ENCODE measurements at places on chromosomes 2 and 18. TPM values are rescaled to one million over a fixed set of nuclear protein-coding genes. Genes with fewer than 3 reads are reported as not detected.

DNA sequence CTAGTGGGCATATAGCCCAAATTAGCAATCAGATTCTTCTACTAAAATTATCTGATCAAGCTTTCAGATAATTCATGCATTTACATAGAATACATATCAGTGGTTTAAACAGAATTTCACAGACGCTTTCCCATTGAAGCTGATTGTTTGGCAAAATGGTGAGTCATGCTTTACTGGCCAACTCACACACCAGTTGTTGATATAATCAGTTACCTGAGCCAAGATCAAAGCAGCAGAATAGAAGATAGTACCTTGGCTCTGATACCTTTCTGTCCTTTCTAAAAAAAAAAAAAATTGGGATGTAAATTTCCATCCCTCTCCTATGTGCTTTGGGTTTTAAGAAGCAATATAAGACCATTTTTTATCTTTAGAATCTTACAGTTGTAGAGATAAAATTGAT is 178.0 kb downstream of the MCFD2 start:
- H3K4me1 ChIP-seq = peaks cover 18% of the 10 kb centered on the region
- no peak for DNase-seq
- H3K27ac ChIP-seq = no peak overlapping the region
- no peak overlapping the region for H3K4me3 ChIP-seq
- H3K27me3 ChIP-seq = no peaks in the 10 kb centered on the region

ADCYAP1 gene
- not detected for total RNA-seq

CABYR gene
- 1.9 TPM for total RNA-seq

C2orf66 gene
- total RNA-seq = not detected

DNA sequence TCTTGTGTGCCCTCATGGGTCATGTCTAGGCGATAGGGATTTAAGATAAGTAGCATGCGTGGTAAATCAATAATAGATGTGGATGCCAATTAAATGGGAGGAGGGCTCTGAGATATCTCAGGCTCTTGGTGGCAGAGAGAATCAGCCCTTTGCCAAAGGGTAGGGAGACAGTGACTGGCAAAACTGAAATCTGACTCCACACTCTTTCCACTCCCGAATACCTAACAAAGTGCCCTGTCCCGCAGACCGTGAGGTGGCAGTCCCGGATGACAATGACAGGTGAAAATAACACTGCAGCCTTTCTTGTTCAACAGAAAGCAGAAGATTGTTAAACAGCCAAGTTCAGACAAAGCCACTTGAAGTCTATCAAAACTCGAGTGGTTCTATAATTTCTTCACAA is 47.0 kb downstream of the C2orf76 start:
- no peaks in the 10 kb centered on the region for H3K36me3 ChIP-seq
- H3K27me3 ChIP-seq = no peaks in the 10 kb centered on the region
- no peaks in the 10 kb centered on the region for H3K4me1 ChIP-seq
- H3K4me3 ChIP-seq = no peak overlapping the region

- no peak for DNase-seq
- H3K36me3 ChIP-seq = no peaks in the 10 kb centered on the region
- peaks cover 4% of the 10 kb centered on the region for H3K27me3 ChIP-seq
- H3K4me3 ChIP-seq = no peak overlapping the region
- no peaks in the 10 kb centered on the region for H3K4me1 ChIP-seq
Measured at GRCh38 chr2:85179541-85179940, 46.3 kb downstream of the TCF7L1 start.

- H3K27me3 ChIP-seq = no peaks in the 10 kb centered on the region
- DNase-seq = no peak
- H3K4me3 ChIP-seq = no peak overlapping the region
- H3K4me1 ChIP-seq = no peaks in the 10 kb centered on the region
Measured at GRCh38 chr2:214533541-214533940, 122.7 kb downstream of the VWC2L start.

- H3K27ac ChIP-seq = no peak overlapping the region
- DNase-seq = no peak
- H3K4me1 ChIP-seq = no peaks in the 10 kb centered on the region
- no peaks in the 10 kb centered on the region for H3K36me3 ChIP-seq
- H3K4me3 ChIP-seq = no peak overlapping the region
Measured at GRCh38 chr2:47735136-47735869, 47.6 kb upstream of the MSH6 start.

GRCh38 chr2:174846218-174846617 is 81.9 kb upstream of the CHRNA1 start:
- no peak for DNase-seq
- H3K4me1 ChIP-seq = peaks cover 45% of the 10 kb centered on the region
- peak overlapping the region; percentile 36 for H3K4me3 ChIP-seq
- H3K27me3 ChIP-seq = no peaks in the 10 kb centered on the region
- H3K27ac ChIP-seq = no peak overlapping the region

- H3K27ac ChIP-seq = no peak overlapping the region
- DNase-seq = no peak
- peaks cover 5% of the 10 kb centered on the region for H3K36me3 ChIP-seq
- no peak overlapping the region for H3K4me3 ChIP-seq
- H3K27me3 ChIP-seq = no peaks in the 10 kb centered on the region
- peaks cover 18% of the 10 kb centered on the region for H3K4me1 ChIP-seq
Measured at GRCh38 chr18:57008001-57008686, 138.7 kb upstream of the BOD1L2 start.

DNA sequence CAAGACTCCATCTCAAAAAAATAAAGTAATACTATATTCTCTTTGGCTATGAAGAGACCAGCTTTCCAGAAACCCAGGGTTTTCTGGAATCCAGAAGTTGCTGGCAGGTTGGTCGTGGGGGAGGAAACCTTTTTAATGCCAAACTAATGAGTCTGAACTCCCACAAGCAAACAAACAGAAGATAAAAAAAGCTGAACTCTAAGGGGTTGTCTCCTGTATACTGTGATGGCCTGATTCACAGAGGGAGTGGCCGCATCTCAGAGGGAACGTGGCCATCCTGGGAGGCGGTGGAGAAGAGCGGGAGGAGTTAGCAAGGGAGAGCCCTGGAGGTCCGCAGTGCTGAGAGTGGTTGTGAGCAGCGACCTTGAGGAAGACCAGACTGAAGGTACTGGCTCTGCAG is 36.1 kb downstream of the LIMS1 start:
- no peak overlapping the region for H3K27ac ChIP-seq
- peaks cover 25% of the 10 kb centered on the region for H3K4me1 ChIP-seq
- DNase-seq = no peak
- no peaks in the 10 kb centered on the region for H3K36me3 ChIP-seq
- H3K27me3 ChIP-seq = no peaks in the 10 kb centered on the region

- no peaks in the 10 kb centered on the region for H3K4me1 ChIP-seq
- H3K27me3 ChIP-seq = peaks cover 23% of the 10 kb centered on the region
- no peak overlapping the region for H3K27ac ChIP-seq
- H3K36me3 ChIP-seq = no peaks in the 10 kb centered on the region
Measured at GRCh38 chr18:25875551-25876240, 214.7 kb downstream of the SS18 start.

- no peak overlapping the region for H3K4me3 ChIP-seq
- no peak for DNase-seq
- no peaks in the 10 kb centered on the region for H3K36me3 ChIP-seq
- H3K4me1 ChIP-seq = no peaks in the 10 kb centered on the region
Measured at GRCh38 chr2:176733698-176734430, 464.6 kb downstream of the MTX2 start.

DNA sequence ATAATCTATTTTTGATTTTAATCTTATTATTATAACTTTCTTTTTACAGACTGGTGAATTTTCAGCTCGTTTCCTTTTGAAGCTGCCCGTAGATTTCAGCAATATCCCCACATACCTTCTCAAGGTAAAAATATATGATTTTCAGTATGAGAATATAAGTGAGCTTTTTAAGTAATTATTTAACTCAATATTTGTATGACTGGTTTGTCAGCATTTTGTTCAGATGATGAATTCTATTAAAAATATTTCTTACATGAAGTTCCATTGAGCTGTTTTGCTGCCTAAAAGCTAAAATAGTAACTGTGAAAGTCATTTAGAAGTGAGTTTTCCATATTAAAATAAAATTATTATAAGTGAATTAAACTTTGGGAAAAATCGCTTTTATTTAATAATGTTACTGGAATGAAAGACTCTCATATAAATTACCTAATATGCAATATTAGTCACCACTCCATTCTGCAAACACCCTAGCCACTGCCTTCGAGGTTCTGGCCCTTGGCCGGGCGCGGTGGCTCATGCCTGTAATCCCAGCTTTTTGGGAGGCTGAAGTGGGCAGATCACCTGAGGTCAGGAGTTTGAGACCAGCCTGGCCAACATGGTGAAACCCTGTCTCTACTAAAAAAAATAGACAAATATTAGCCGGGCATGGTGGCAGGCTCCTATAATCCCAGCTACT is 155.3 kb downstream of the BABAM2 start:
- H3K36me3 ChIP-seq = peaks cover 11% of the 10 kb centered on the region
- no peak overlapping the region for H3K27ac ChIP-seq
- peaks cover 5% of the 10 kb centered on the region for H3K4me1 ChIP-seq

DNA sequence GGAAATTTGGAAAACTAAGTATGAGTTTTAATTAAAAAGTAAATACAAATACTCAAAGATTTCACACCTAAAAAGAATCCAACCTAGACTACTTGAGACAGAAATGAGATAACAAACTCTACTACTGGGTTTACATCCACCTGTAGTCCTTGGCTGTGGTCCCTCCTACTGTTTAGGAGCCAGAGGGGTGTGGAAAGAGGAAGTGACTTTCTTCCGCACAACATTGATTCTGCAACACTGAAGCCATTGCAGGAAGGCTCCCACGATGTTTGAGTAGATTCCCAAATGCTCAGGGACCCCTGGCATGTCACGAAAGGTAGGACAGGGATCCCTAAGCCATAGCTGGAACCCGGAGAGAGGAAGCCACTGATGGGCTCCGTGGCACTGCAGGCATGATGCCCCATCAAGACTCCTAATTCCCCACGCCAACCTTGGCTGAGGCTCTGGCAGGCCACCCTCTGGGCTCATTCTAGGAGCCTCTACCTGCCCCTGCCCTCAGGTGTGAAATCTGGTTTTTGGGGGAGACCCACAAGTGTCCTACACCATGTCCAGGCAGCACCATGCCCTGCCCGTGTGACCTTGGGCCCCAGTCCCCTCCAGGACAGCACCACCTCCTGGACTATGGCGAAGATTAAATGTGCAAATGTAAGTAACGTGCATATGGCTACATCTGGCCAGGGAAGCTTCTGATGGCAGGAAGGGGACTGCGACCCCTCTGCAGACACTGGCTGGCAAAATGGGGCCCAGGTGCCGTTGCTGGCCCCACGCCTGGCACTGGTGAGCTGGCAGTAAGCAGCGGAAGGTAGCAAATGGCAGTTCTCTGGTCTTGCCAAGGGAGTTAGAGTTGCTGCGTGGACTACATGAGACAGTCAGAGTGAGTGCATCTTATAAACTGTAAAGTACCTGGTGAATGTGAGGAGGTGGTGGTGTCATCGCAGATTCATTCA is 38.2 kb upstream of the MAL start:
- no peaks in the 10 kb centered on the region for H3K4me1 ChIP-seq
- H3K27me3 ChIP-seq = peaks cover 8% of the 10 kb centered on the region
- no peak for DNase-seq
- H3K36me3 ChIP-seq = no peaks in the 10 kb centered on the region

DNA sequence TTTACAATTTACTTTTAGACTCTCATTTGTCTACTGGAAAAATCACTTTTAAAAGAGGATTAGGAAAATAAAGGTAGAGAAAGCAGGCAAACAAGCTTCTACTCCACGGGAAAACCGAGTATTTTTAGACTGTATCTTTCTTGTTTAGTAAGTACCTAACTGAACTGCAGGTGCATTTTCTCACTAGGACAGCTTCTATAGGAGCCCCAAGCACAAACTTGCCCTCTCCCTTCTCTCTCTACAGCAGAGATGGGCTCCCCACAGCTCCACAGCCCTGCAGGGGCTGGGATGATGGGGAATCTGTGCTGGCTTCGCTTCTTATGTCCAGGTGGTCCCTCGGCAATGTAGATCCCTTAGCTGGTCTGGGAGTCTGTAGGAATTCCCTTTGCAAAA is 16.2 kb downstream of the PSTPIP2 start:
- peaks cover 34% of the 10 kb centered on the region for H3K4me1 ChIP-seq
- peak overlapping the region; percentile 2 for H3K27ac ChIP-seq
- peak overlapping the region; percentile 38 for H3K4me3 ChIP-seq
- H3K36me3 ChIP-seq = peaks cover 10% of the 10 kb centered on the region
- no peak for DNase-seq

DNA sequence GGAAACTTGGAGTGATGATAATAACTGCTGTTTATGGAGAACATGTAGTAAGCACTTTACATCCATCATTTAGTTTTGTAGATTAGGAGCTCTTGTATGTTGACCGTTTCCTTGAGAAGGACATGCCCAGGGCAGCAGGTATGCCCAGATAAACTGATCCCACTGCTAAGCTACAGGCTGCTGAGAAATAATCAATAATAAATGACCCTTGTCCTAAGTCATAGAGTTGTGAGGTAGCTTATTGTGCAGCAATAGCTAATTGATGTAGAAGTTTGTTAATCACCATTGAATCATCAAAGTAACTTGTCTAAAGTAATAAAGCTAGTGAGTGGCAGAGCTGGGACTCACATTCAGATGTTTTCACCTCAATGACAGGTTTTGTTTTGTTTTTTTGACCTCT is 287.2 kb upstream of the CYRIA start:
- no peak overlapping the region for H3K4me3 ChIP-seq
- H3K4me1 ChIP-seq = no peaks in the 10 kb centered on the region
- no peak overlapping the region for H3K27ac ChIP-seq
- H3K27me3 ChIP-seq = no peaks in the 10 kb centered on the region
- H3K36me3 ChIP-seq = no peaks in the 10 kb centered on the region

- H3K4me1 ChIP-seq = peaks cover 41% of the 10 kb centered on the region
- peak overlapping the region; percentile 22 for H3K4me3 ChIP-seq
- H3K27me3 ChIP-seq = no peaks in the 10 kb centered on the region
- H3K27ac ChIP-seq = no peak overlapping the region
- DNase-seq = no peak
Measured at GRCh38 chr2:156434461-156435291, 1.5 kb upstream of the GPD2 start.

GRCh38 chr2:207113414-207113813 is 52.3 kb downstream of the KLF7 start:
- H3K27me3 ChIP-seq = no peaks in the 10 kb centered on the region
- H3K4me1 ChIP-seq = peaks cover 39% of the 10 kb centered on the region
- peaks cover 4% of the 10 kb centered on the region for H3K36me3 ChIP-seq
- H3K27ac ChIP-seq = no peak overlapping the region

GRCh38 chr2:182586426-182586825 is 129.6 kb upstream of the DNAJC10 start:
- peaks cover 13% of the 10 kb centered on the region for H3K27me3 ChIP-seq
- H3K36me3 ChIP-seq = no peaks in the 10 kb centered on the region
- H3K4me3 ChIP-seq = no peak overlapping the region
- no peak overlapping the region for H3K27ac ChIP-seq
- DNase-seq = no peak
- H3K4me1 ChIP-seq = no peaks in the 10 kb centered on the region

All from activated naive CD8-positive, alpha-beta T cell treated with anti-CD3 and anti-CD28 coated beads for 36 hours (primary cell).